Calu3 (cell line): ENCODE measurements at places on chromosomes 2 and 18. TPM values are rescaled to one million over a fixed set of nuclear protein-coding genes. Genes with fewer than 3 reads are reported as not detected.

DNA sequence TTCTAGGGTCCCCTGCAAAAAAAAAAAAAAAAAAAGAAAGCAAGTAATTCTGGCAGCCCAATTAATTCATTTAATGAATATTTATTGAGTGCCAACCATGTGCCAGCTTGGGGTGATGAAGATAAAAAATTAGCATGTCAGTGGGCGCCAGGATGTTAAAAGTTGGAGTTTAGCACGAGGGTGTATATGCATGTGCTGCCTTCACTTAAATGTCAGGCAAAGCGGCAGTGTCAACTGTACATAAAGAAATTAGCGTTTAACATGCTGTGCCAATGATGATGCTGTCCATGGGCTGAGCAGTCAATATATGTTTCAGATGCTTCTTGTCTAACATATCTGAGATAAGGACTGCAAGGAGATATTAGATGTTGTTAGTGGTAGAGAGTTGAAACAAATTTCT lies 49.5 kb downstream of the ASAP2 start:
- no peak overlapping the region for H3K4me3 ChIP-seq
- no peak overlapping the region for H3K27ac ChIP-seq
- H3K4me1 ChIP-seq, result peaks cover 63% of the 10 kb centered on the region
- no peak for DNase-seq
- H3K27me3 ChIP-seq, result no peaks in the 10 kb centered on the region
- peaks cover 30% of the 10 kb centered on the region for H3K36me3 ChIP-seq

DNA sequence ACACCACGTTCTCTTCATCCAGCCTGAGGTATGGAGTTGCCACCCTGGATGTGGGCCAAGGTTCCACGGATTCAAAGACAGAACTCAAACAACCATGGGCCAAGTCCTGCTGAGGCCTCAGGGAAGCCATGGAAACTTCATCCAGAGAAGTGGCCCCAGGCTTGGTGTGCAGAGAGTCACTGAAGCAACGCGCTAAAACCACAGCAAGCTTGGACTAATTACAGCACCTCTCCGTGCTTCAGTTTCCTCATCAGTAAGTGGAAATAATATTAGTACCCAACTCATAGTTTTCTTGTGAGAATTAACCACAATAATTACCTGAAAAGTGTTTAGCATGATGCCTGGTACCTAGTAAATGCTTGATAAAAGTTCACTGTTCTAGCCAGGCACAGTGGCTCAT lies 19.2 kb upstream of the AP1S3 start:
- H3K27ac ChIP-seq, result peak overlapping the region; percentile 51
- no peaks in the 10 kb centered on the region for H3K27me3 ChIP-seq
- no peak for DNase-seq

DNA sequence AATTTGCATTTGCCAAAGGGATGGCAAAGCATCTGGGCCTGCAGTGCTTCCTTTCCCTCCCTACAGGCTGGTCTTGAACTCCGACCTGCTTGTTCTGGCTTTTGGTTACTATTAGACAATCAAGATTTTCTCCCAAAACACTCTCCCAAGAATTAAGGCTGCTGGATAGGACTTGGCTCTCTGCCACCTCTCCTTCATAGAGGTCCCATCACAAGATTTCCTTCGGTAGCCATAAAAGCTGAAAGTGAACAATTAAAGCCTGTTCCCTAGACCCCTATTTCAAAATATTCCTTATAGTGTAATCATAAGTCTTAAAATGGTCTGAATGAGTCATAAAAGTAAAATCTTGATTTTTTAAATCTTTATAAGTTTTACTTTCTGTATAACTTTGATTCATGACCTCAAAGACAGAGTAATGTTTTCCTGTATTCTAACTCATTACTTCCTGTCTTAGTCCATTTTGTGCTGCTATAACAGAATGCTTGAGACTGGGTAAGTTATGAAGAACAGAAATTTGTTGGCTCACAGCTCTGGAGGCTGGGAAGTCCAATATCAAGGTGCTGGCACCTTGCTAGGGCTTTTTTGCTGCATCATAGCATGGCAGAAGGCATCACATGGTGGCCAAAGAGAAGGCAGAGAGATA lies 37.8 kb upstream of the TNP1 start:
- H3K27me3 ChIP-seq, result no peaks in the 10 kb centered on the region
- no peaks in the 10 kb centered on the region for H3K36me3 ChIP-seq
- H3K27ac ChIP-seq, result no peak overlapping the region
- no peak for DNase-seq

- peaks cover 20% of the 10 kb centered on the region for H3K36me3 ChIP-seq
- no peak overlapping the region for H3K4me3 ChIP-seq
- no peaks in the 10 kb centered on the region for H3K4me1 ChIP-seq
Measured at GRCh38 chr2:157761520-157761919, 114.6 kb downstream of the ACVR1 start.

DNA sequence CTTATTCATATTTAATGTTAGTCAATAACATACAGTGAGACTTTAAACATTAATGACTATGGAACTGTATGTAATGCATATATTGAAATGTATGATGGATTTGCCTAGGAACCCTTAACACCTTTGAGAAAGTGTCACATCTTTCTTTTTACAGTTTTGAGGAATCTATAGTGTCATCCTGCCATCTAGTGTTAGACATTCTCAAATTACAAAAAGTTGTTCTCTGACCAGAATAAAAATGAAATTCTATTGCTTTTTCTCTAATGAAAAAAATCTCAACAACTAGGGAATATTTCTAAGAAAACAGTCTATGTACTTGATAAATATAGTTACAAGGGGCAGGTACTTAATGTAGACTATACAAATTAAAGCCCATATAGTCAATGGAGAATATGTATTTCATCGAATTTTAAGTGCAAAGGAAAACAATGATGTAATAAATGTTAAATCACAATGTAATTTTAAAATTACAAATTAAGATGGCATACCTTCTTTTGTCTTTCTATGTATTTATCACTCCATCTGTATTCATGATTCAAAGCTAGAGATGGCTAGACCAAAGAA lies 5.1 kb upstream of the CALCRL start:
- no peak for DNase-seq
- no peak overlapping the region for H3K4me3 ChIP-seq
- no peak overlapping the region for H3K27ac ChIP-seq
- peaks cover 6% of the 10 kb centered on the region for H3K4me1 ChIP-seq
- no peaks in the 10 kb centered on the region for H3K27me3 ChIP-seq
- H3K36me3 ChIP-seq, result no peaks in the 10 kb centered on the region

- H3K27ac ChIP-seq, result no peak overlapping the region
- H3K36me3 ChIP-seq, result no peaks in the 10 kb centered on the region
- no peak overlapping the region for H3K4me3 ChIP-seq
- no peak for DNase-seq
- H3K27me3 ChIP-seq, result no peaks in the 10 kb centered on the region
- no peaks in the 10 kb centered on the region for H3K4me1 ChIP-seq
Measured at GRCh38 chr2:103252781-103253180, 490.9 kb downstream of the TMEM182 start.

TMEM214 gene
- total RNA-seq, result 75.9 and 79.6 TPM in 2 replicates

- H3K4me1 ChIP-seq, result no peaks in the 10 kb centered on the region
- H3K27ac ChIP-seq, result no peak overlapping the region
- H3K4me3 ChIP-seq, result no peak overlapping the region
Measured at GRCh38 chr2:172052000-172052983, 33.0 kb upstream of the DLX1 start.

- no peaks in the 10 kb centered on the region for H3K36me3 ChIP-seq
- peaks cover 39% of the 10 kb centered on the region for H3K4me1 ChIP-seq
- DNase-seq, result no peak
- H3K27ac ChIP-seq, result no peak overlapping the region
- H3K4me3 ChIP-seq, result no peak overlapping the region
Measured at GRCh38 chr18:45728336-45729010, 4.5 kb downstream of the SLC14A1 start.

DNA sequence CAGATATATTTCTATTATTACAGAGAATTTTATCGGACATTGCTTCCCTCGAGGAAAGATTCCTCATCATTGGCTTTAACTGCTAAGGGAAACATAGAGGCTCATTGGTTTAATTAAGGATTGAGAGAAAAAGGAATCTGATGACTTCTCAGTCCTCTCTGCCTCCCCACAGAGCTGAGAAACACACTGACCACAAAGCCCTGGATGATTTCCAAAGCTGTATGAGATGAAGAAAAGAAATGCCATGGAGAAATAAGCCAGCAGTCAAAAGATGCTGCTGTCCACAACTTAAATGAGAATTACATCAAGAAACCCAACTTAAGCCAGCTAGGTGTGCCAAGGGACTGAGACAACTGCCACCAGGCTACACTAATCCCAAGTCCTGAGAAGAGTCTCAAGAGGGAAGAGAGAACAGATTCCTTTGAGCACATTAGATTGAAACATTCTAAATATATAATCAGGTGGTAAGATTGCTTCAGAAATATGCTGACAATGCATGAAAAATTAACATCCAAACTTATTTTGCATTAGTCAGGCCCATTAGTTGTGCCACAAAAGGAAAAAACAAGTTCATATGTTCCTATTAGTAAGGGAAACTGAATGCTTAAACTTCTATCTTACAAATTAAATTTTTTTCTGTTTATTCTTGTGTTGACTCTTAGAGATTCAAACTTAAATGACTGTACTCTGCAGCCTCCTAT lies 308.1 kb upstream of the CYRIA start:
- no peak overlapping the region for H3K4me3 ChIP-seq
- no peaks in the 10 kb centered on the region for H3K36me3 ChIP-seq
- H3K27me3 ChIP-seq, result no peaks in the 10 kb centered on the region
- no peak for DNase-seq
- H3K27ac ChIP-seq, result no peak overlapping the region

- no peaks in the 10 kb centered on the region for H3K4me1 ChIP-seq
- no peaks in the 10 kb centered on the region for H3K36me3 ChIP-seq
- no peak overlapping the region for H3K27ac ChIP-seq
- no peak for DNase-seq
Measured at GRCh38 chr2:66530651-66531050, 95.7 kb downstream of the MEIS1 start.

DNA sequence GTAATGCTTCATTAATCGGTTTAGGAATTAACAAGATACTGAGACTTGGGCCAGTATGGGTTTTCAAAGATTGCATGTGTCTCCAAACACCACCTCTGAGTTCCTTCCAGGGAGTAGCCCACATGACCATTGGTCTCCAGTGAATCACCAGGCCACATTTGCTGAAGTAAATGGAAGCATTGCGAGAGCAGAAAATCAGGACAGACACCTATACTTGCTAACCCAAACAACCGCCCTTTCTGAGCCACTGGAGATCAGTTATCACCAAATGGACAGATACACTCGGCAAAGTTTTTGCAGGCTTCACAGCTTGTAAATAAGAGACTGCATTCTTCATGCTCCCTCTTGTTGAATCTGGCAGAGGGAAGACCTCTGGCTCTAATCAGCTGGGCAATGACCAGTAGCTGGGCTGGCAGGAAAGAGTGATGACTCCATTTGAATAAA lies 40.9 kb downstream of the GATA6 start:
- peak overlapping the region; percentile 8 for H3K4me3 ChIP-seq
- H3K27ac ChIP-seq, result peak overlapping the region; percentile 64
- H3K27me3 ChIP-seq, result no peaks in the 10 kb centered on the region
- H3K36me3 ChIP-seq, result peaks cover 31% of the 10 kb centered on the region
